Stimulated activated CD4-positive, alpha-beta T cell treated with anti-CD3 and anti-CD28 coated beads, Interleukin-4, amount 100 ng/mL, for 48 hours (primary cell): ENCODE measurements at places on chromosomes 6 and 20.

GRCh38 chr6:16183187-16183664 is 54.3 kb downstream of the MYLIP start:
- DNase-seq, result no peak

- DNase-seq, result no peak
Observed at GRCh38 chr6:33143113-33143770, 49.0 kb downstream of the COL11A2 start.

DNA sequence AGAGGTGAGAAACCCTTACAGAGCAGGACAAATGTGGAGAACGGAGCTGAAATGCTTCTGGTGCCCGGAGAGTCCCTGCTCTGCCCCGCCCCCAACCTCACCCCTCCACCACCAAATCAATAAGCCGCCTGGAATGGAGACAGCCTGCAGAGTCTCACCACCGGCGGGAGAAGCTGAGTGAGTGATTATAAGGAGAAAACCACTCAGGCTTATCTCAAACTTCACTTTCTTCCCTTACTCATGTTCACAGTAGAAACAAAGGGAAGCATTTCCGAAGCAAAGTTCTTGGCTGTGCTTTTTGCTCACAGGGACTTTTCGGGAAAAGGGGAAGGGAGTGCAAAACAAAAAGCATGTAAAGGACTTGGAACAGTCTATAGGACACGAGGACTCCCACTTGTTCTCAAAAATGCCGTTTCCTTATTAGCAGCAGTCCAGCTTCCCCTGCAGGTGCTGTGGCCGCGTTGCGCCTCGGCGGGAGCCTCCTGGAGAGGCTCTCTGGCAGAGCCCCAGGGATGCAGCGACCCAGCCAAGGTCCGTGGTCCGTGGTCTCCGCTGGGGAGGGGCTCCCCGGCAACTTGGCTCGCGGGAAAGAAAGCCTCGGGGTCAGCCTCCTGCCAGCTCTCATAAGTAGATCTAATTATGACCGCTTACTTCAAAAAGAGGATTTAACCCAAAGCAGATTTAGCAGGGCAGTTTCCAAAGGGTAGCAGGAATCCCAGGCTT is 64.8 kb upstream of the TMEM30A start:
- DNase-seq, result no peak

DNA sequence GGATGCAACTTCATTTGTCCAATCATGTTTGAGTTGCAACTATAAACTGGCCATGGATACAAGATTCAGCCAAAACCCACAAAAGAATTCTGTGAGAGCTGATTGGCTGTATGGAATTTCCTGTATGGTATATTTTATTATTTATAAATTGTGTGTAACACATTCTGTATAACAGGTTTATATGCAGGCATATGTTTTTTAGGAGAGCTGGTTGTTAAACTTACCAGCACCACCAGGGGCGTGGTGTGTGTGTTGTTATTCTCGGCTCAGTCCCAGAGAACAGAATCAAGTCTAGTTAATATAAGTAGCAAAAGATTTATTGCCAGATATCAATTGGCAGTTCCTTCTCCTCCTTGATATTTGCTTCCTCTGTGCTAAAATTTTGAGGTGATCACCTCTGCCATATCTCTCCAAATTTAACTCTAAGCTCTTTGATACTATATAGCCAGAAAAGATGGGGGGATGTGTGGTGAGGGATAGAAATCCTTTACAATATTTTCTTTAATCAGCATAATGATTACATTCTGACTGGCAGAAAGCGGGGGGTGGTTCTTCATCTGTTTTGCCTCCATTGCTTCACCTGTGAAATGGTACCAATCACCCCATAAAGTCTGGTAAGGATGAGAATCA is 22.9 kb downstream of the CNBD2 start:
- no peak for DNase-seq

- DNase-seq, result no peak
Observed at GRCh38 chr6:112622036-112622435, 274.9 kb downstream of the RFPL4B start.
